ENCODE measurements at places on chromosomes 6 and 20.

DNA sequence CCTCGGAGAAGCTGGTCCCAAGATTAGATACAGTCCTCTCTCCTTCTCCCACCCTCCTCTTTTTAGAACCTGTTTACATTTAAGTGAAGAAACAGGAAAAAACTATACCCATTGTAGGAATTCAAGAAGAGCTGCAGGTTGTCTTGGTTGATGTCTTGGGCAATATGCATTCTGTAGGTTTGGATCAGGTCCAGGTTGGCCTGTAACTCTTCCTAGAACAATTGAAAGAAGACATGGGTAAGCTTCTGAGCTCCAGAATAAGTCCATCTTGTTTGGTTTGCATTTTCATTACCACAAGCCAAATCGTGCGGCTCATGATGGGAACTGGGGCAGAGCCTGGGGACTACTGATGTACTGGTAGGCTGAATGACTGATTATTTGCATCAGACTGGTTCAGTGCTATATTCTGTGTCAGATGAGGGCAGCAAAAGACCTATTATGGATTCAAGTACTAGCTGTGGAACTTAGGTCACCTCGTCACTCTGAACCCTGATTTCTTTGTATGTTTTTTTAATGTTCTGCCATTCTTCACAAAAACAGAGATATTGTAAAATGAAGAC, 20.3 kb upstream of the SLA2 start:
- no peak for DNase-seq

GRCh38 chr20:53839423-53840176, 230.8 kb downstream of the BCAS1 start:
- DNase-seq, result no peak

DNA sequence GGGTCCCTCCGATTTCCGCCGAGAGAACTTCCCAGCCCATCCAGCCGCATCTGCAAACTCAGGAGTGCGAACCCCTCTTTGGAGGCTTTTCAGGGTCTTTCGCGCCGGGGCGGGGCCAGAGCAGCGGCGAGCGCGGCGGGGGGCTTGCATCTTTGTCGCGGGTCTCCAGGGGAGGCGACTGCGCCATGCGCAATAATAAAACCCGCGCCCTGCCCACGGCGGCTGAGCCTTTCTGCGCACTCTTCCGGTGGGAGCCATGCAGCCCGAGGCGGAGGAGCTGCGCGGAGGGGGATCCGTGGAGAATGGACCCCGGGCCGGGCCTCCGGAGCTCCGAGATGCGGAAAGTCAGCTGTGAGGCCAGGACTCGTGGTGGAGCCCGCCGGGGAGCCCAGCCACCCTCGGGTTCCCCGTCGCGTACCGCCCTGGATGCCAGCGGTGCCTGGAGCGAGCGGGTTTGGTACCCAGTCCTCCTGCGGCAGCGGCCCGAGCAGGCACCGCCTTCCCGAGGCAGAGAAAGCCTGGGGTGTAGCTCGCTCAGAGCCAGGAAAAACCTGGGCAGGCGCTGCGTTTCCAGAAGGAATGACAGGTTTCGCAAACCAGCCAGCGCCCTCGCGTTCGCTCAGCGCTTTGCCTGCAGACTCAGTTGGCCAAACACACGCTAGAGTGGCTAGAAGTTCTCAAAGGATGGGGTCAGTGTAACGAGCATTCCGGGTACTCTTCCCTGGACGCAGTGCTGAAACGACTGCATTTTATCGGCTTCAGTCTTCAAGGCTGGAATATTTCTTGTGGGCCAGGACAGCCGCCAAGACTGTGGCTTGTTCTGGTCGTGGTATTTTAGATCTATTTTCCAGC, 1.2 kb downstream of the AKAP12 start:
- peak; percentile 63 for DNase-seq

DNA sequence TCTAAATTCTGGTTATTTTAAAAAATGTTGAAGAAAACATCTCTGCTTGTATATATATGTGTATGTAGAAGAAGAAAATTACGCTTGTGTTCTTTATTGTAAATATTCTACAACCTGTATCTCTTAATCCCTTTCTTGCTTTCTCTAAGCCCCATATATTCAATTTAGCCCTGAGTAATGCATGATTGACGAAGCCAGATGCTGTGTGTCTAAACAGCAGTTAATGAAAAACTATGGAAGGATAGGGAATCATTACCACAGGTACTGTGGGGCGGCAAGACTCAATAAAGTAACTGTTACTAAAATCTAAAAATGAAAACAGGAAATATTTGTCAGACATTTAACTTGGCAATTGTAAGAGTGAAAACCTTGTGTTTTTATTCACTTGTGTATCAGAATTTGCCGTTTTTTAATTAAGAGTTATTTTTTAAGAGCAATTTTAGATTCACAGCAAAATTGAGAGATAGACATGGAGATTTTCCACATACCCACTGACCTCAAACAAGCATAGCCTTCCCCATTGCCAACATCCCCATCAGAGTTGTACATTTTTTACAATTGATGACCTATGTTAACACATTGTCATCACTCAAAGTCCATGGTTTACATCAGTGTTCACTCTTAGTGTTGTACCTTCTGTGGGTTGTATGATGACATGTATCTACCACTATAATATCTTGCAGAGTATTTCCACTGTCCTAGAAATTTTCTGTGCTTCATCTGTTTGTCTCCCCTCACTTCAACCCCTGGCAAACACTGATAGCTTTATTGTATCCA, 76.7 kb downstream of the BCKDHB start:
- no peak for DNase-seq

GRCh38 chr6:82775361-82775760, 290.3 kb downstream of the UBE3D start:
- no peak for DNase-seq

GRCh38 chr20:7859356-7859802, 80.9 kb downstream of the HAO1 start:
- DNase-seq, result peak; percentile 29

GRCh38 chr6:159941286-159942113, 27.4 kb upstream of the IGF2R start:
- peak; percentile 28 for DNase-seq

Data from AG08396 (cell line).